T-helper 2 cell (primary cell): ENCODE measurements at places on chromosomes 3 and 15.

GRCh38 chr15:99712415-99712814 lies 20.8 kb downstream of the LYSMD4 start:
- no peak for DNase-seq

GRCh38 chr3:149085828-149086231 lies 503 bp downstream of the HLTF start:
- DNase-seq: peak; percentile 64

DNA sequence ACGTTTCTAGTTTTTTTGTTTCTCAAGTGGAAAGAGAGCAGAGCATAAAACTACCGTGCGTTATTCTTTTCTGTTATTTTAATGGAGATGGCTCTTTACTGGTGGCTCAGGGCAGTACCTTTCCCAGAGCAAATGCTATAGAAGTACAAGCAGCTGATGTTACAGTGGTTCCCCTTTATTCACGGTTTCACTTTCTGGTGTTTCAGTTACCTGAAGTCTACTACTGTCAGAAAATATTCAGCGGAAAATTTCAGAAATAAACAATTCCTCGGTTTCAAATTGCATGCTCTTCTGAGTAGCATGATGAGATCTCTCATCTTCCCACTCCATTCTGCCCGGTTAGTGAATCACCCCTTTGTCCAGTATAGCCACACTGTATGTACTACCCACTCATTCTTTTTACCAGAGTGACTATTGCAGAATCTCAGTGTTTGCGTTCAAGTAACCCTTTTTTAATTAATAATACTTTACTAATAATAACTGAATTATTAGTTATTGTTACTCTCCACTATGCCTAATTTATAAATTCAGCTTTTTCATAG lies 597.5 kb upstream of the ROBO2 start:
- no peak for DNase-seq

- DNase-seq: no peak
Observed at GRCh38 chr3:143351895-143352608, 232.5 kb downstream of the CHST2 start.

DNA sequence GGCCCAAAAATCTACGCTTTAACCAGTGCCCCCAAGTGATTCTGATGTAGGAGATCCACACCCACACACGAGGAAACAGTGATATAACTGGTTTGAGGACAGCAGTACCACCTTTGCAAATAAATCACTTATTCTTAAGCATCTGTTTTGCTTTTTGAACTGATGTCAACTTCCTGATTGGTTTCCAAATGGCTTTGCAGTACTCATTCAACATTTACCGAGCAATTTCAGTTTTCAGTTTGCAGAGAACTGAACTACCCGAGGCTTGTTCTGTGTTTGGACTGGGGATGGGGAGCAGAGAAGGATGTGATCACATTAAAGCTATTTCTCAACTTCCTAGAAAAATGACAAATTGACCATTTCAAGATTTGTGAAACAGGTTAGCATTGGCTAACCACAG lies 1.1 kb upstream of the GYG1 start:
- DNase-seq: no peak

DNA sequence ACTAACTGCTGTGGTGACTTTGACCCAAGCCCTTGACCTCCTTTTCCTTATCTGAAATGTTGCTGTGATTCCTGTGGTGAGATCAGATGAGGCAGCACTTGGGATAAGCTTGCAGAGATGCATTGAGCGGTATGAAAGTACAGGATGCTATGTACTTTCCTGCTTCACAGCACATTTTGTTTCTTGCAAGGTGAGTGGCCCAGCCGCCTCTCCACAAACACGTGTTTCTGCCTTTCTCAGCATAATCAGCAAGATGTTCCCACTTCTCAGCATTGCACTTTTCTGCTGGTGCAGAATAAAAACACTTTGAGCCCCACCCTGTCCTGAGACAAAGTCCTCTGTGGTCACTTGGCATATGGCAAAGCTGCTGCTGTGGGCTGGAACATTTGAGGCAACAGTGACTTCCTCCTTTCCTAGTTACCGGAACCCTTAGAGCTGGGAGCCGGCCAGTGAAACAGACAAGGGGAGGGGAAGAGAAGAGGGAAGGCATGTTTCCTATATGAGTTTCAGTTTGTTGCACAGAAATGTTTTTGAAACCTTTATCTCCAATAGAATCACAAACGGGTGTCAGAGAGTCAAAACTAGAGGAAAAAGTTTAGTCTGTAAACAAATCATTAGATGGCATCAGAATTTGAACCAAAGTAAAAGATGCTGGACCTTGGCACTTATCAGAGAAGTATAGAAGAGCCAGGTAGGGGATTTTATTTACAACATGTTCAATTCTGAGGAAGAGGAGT lies 5.0 kb downstream of the NUDT16 start:
- no peak for DNase-seq

GRCh38 chr15:52306270-52306669 lies 10.7 kb upstream of the MYO5C start:
- no peak for DNase-seq

DNA sequence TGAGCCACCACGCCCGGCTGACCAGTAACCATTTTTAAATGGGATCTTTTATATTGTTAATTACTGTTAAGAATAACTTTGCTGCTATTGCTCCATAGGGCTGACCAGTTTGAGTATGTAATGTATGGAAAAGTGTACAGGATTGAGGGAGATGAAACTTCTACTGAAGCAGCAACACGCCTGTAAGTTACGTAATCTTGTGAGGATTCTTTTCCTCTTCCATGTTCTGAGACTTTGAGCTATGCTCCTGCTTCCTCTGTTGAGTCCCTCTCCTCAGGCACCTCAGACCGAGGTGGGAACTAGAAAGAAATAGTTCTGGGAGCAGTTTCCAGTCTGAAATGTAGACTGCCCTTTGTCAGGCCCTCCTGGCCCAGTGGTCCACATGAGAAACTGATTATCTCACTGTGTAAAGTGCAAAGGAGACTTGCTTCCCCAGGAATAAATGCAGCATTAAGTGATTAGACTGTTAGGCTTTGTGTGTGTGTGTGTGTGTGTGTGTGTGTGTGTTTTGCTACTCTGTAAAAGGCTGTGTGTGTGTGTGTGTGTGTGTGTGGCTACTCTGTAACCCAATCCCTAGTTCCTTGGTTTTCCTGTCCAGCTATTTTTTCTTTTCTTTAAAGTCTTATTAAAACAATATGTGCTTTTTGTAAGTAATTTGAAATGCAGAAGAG lies 5.2 kb downstream of the POLR2H start:
- no peak for DNase-seq

- peak; percentile 73 for DNase-seq
Observed at GRCh38 chr3:150787741-150788370, 24.9 kb upstream of the SIAH2 start.

DNA sequence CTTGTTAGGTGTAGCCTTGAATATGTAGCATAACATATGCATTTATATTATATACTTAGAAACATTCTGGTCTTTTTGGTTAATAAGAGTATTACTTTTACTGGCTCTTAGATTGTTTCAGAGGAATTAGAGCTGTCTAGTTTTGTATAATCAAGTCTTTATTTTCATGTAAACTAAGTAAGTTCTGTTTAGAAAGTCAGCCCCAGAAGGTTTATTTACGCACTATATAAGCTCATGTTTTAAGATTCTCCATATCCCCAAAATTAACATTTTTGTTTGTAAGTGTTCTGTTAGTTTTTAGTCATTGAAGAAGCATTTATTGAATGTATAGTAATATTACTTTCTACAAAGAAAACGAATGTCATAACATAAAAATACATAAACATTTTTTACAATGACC lies 158.1 kb downstream of the HCN4 start:
- no peak for DNase-seq
